ENCODE measurements at places on chromosomes 2 and 18.
A peak's percentile ranks its signal among the peaks of the same experiment; 100 is the strongest.

- DNase-seq, result peak; percentile 91
Observed at GRCh38 chr2:79585701-79586433, 73.0 kb downstream of the CTNNA2 start.

DNA sequence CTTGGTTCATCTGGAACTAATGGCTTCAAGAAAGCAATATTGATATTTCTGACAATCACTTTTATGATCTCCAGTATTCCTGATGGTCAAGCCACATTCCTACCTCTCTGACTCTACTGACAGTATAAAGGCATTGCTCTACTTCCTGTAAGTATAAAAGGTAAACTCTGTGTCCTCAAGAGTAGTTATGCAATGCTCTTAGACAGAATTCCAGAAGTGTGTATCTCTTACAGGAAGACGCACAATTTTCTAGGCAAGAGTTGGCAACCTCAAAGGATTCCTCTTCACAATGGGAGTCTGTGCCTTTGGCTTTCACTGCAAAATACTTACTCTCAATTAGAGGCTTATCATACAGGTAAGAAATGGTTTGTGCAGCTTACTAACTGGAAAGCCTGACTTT, 100.1 kb downstream of the THADA start:
- DNase-seq, result no peak

DNA sequence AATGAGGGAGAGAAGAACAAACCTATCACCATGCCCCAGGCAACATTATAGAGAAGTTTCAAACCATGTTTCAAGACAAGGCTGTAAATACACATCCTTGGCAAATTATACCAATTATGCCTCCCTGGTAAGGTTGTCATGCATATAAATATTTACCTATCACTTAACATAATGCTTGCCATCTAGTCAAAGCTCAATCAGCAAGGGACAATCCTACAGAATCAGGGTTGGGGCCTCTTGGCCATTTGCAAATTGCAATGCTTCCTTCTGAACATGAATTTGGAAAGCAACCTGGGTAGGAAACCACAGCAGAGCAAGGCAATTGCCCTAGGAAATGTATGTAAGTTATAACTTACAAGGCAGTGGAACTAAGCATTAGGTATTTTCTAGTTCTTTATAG, 907.2 kb upstream of the CDH2 start:
- DNase-seq, result no peak

GRCh38 chr2:152075461-152076050, 23.3 kb downstream of the CACNB4 start:
- DNase-seq, result no peak

DNA sequence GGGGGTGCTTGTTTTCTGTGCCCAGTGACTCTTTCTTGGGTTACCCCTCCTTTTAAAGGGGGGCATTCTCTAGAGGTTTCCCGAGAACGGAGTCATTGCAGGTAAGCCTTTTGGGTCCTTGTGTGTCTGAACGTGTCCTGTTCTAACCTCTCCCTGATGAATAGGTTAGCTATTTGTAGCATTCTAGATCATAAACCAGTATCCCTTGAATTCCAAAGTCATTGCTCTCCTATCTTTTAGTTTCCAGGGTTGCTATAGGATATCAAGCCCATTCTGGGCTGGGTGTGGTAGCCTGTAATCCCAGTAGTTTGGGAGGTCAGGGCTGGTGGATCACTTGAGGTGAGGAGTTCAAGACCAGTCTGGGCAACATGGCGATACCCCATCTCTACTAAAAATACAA, 65.9 kb upstream of the YWHAQ start:
- DNase-seq, result no peak
